ENCODE measurements at places on chromosomes 3 and 15. TPM values are rescaled to one million over a fixed set of nuclear protein-coding genes. Genes with fewer than 3 reads are reported as not detected.

- DNase-seq: peak; percentile 15
Measured at GRCh38 chr15:58232281-58233065, 94.3 kb downstream of the AQP9 start.

DNA sequence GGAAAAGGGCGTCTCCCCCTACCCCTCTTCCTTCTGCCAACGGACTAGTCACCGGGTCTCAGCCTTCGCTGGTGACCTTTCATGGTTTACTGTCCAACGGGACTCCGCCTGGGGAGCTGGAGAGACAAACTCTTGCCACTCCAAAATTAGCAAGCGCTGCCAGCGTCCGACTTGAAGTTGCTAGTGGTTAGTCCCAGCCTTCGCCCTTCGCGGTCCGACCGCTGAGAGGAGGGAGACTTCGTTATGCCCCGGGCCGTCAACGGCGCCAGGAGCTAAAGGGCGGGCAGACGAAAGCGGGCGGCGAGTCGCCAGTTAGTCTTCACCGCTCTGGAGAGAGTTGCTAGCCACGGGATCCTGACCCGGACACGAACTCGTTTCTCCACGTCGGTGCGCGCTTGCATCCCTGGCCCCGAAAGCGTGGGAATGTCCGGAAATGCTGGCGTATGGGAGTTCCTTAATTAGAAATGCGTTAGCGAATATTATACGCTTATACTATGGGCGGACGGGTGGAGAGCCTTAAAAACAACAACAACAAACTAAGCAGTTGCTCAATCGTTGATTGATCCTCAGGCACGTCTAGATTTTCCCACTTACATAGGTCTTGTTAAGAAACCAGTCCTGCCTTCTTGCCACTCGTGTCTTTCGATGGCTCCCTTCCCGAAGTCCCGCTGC, 716 bp downstream of the SMC4 start:
- DNase-seq: peak; percentile 78

The APOD gene
- total RNA-seq: 2.4 TPM

DNA sequence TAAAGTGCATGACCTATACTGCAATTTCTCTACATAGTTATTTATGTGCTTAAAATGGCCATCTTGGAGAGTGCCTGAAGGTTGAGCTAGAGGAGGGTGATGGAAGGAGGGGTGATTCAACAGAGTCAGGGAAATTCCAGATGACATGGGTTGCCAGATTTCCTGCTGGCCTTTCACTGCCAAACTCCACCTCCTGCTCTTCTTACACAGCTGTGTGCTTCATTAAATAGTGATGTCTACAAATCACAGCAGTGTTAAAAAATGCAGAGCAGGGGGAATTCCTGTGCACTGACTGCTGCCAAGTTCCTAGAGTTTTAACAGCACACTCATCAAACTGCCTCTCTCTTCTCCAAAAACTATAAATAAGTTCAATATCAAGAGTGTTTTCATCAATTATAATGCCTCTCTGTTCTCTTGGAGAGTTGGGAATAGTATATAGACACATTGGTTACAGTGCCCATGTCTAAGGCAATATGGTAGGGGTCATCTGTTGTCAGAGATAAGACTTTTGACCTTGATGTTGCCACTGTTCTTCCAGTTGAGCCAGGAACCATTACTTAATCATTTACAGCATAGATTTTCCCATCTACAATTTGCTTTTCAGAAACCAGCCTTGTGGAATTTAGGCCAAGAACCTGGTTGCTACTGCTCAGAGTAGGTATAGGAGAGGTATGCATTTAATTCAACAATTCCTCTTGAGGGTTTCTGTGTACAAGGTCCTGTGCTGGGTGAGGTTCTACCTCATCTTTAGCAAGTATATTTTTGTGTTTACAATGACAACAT, 79.6 kb downstream of the TP63 start:
- DNase-seq: peak; percentile 98

GRCh38 chr3:188179006-188179966, 25.3 kb downstream of the LPP start:
- no peak for DNase-seq

The MCTP2 gene
- 2.8 TPM for total RNA-seq

GRCh38 chr3:50365080-50365841, 5.9 kb upstream of the TMEM115 start:
- peak; percentile 64 for DNase-seq

- DNase-seq: no peak
Measured at GRCh38 chr15:74293021-74293810, 57.1 kb downstream of the CCDC33 start.

GRCh38 chr15:23074684-23075083, 35.3 kb upstream of the TUBGCP5 start:
- no peak for DNase-seq

- DNase-seq: no peak
Measured at GRCh38 chr15:29196290-29196689, 73.3 kb downstream of the NSMCE3 start.

GRCh38 chr15:50181969-50182218, at the start of gene SLC27A2:
SLC27A2 (plus strand) TSS chr15:50182196; CDS start chr15:50182428, 232 bp downstream.
- DNase-seq: peak; percentile 58

DNA sequence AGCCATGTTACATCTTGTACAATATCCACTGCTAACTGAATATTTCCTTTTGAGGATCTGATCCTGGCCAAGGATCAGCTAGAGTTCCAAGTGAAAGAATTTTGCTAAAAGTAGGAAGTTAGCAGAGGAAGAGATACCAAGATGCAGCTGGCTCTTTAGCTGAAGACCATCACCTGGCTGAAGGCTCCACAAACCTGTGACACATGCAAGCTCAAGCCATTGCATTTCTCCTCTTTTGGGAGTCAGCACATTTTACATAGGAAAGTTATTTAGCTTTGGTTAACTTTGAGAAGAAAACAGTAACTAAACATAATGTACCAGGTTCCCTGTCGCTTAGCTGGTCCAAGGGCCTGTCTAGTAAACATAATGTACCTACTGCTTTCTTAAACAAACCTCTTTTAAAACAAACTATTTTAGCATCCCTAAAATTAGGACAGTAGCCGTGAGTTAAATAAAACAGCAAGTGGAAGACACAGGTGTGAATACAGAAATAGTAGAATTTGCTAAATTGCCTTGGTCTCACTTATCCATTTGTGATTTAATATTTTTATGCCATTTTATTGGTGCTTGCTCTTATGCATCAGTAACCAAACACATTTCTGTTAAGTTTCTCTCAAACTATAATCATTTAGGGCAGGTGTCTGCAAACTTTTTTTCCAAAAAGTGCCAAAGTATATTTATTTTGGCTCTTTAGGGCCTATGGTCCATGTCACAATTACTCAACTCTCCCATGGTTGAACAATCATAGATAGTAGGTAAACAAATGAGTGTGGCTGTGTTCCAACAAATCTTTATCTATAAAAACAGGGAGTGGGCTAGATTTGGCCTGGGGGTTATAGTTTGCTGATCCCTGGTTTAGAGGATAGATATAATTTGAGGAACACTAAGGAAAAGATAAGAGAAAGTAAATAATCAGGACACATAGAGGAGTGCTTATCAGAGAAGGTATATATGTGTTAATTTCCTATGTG, 11.2 kb downstream of the GCSAM start:
- DNase-seq: no peak

The CLDN16 gene
- total RNA-seq: not detected

DNA sequence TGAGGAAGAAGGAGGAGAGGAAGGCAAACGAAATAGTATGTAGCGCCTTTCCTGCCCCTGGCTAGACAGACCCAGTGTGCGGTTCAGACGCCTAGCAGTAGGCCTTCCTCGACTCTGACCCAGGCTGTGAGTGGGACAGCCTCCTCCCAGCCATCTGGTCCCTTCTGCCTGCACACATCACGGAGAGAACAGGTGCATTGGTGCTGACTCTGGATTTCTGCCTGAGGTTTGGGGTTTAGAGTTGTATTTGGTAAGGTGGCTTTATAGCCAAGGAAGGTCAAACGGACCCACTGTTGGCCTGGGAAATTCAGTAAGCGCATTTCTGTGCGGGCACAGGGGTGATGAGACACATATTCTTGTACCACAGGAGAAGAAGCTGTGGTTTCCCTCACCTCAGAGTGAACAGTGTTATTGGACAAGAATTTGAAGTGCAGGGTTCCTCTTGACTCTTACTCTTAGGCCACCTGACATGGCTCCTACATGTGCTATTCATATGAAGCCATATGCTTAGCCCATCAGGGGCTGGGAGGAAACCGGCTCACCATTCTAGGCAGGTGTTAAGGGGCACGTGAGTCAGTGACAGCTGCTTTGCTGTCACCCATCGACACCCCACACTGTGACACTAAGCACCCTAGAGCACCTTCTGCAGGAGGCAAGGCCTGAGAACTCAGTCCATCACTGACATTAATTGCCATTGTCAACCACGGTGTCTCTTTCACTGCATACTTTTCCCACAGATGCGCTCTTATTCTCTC, 143.3 kb downstream of the CHDH start:
- DNase-seq: no peak

DNA sequence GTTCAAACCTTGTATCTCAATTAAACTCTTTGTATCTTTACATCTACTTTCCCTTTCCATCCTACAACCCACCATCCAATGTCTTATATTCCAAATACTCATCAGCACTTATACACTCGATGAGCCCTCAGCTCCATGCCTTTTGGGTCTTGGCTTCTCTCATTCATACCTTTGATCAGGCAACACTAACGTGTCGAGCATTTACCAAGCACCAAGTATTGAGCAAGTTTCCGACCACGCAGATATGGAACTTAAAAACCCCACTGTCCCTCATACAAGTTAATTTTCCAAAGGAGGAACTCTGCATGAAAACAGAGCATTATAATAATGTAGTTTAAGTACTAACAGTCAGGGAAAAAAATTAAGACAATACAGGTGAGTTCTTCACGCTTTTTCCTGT, 102.8 kb downstream of the IL1RAP start:
- no peak for DNase-seq

The ROPN1B gene
- total RNA-seq: not detected

All from lung microvascular endothelial cell (primary cell).